ENCODE measurements at places on chromosomes 16 and 17.

GRCh38 chr16:58329135-58329534, 34.3 kb upstream of the PRSS54 start:
- DNase-seq: no peak

DNA sequence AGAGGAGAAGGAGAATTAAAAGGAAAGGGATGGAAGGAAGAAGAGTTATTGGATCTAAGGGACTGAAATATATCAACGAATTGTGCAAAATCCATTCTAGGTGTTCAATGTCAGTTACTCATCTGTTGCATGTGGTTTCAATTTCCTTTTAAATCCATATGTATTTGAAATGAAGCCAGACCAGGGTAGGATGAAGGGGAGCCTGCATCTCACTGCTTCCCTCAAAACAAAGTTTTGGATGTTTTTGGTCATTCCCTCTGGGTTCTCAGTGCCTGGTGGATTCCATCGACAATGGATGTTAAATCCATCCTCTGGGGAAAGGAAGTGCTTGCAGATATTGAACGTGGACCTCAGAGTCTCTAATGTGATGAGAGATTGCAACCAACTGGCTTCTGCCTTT, 103.5 kb upstream of the XYLT1 start:
- no peak for DNase-seq

DNA sequence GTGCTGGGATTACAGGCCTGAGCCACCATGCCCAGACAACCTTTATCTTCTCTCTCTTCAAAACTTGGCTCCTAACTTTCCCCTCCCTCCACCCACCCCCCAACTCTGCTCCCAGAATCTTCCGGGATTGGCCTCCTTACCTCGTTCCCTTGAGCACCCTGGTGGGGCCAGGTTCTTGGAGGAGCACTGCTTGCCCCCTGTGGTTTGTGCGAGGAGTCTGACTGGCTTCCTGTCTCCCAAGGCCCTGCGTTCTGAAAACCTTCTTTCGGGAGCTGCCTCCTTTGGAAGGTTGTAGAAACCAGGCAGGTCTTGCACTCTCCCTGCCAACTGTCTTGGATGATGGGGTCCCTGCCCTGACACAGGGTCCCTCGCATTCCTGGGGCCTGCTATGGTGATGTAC, 19.8 kb downstream of the PLXDC1 start:
- DNase-seq: no peak

DNA sequence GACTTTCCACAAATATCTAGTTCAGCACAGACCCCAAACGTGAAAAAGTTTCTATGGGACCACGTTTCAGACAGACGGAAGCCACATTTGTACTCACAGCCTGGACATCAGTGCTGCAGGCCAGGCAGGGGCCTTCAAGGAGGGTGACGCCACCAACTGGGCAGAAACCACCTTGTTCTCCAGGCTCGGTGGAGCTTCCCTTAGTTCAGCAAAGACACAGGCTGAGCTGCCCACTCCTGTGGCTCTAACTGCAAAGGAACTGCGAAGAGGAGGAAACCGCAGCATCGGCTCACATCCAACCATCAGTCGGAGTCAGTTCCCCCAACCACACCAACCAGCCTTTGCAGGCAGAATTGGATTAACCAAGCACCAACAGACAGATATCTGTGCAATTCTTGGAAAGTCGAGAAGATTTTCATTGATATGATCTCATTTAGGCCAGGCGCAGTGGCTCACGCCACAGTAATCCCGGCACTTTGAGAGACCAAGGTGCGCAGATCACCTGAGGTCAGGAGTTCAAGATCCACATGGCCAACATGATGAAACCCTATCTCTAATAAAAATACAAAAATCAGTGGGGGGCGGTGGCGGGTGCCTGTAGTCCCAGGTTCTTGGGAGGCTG, 73.3 kb upstream of the CNEP1R1 start:
- DNase-seq: no peak

DNA sequence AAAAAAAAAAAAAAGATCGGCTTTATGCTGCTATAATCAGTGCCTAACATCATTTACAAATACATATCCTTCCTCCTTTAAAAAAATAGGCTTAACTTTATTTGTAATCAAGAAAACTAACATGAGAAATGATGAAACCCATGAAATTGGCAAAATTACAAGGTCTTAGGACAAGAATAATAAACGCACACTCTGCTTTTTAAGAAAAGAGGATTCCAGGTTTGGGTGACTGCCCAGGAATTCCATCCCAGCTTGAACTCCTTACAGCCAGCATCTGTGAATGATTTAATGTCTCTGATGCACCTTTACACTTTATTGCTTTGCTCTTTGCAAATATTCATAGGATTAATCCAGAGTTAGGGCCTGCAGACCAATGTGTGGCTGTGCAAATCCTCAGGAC, 196.0 kb downstream of the CBLN1 start:
- peak; percentile 22 for DNase-seq

- no peak for DNase-seq
Measured at GRCh38 chr17:82345151-82345976, 11.8 kb upstream of the SECTM1 start.

DNA sequence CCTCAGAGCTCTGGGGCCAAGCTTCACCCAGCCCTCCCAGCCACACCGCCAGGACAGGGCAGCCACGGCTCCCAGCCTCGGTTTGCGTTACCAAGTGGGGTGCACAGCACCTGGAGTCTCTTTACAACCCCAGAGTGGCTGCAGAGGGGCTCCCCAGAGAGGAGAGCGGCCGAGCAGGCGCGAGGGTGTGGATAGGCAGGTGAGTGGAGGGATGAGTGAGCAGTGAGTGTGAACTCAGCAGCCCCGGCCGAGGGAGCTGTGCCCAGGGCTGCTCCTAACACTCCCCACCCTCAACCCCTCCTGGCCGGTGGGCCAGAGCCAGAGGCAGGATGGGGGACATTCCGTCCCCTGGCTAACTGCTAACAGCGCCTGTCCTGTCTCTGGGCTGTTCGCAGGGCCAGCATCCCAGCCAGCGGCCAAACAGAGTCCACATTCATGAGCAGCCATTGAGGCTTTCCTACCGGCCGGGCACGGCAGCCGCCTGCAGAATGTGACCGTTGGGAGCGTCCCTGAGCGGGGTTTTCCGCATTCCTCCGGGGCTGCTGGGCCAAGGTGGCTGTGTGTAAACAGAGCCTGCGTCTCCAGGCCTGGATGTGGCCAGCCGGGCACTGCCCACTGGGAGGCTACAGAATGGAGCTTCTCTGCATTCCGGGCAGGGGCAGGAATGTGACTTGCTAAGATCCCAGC, 5.3 kb downstream of the ZNF469 start:
- DNase-seq: no peak

- DNase-seq: peak; percentile 69
Measured at GRCh38 chr16:24685539-24686432, 43.7 kb upstream of the TNRC6A start.

DNA sequence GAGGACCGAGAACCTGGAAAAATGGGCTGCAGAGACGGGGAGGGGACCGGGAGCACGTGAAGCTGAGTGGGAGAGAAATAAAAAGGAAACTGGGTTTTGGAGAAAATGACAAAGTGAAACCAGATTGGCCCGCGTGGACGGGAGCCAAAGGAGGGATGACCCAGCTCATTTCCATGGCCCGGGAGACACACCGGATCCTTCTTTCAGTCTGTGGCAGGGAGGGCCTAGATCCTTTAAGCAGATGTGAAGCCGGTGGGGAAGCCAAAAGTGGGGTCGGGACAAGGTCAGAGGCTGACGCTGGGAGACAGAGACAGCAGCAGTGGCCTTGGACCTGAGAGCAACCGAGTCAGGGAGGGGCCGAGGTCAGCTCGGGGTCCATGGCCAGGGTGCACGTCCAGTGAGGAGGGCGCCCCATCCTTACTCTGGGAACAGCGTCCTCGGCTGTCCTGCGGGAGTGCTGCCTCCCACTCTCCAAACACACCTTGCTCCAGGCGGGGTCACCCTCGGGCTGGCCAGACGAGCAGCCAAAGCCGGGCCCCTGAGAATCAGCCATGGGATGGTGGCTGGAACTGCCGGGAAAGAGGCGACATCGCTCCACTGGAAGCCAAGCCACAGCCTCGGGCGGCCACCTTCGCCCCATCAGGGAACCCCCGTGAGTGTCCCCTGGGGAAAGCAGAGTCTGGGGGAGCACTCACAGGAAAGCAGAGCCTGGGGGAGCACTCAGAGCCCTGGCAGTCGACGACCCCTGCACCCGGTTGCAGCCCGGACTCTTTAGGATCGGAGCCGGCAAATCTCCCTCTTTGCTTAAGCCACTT, 17.3 kb downstream of the CA5A start:
- no peak for DNase-seq

DNA sequence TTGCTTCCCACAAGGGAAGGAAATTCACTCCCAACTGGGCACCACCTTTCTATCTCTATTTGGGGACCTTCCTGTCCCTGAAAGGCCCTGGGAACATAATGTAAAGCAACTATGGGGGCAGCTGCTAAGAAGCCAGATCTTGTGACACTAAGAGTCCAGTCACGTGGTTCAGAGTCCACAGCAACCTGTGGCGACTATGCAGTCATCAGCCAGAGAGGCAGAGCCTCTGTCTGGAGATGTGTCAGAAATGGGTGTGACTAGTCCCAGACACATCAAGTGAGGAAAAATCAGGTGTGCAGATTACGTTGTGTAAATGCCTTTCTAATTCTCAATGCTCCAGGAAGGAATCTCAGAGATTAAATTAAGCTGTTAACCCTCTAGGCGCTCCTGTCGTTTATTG, 26.6 kb upstream of the SKAP1 start:
- DNase-seq: no peak

GRCh38 chr17:8835631-8836364, 31.7 kb downstream of the PIK3R6 start:
- no peak for DNase-seq

DNA sequence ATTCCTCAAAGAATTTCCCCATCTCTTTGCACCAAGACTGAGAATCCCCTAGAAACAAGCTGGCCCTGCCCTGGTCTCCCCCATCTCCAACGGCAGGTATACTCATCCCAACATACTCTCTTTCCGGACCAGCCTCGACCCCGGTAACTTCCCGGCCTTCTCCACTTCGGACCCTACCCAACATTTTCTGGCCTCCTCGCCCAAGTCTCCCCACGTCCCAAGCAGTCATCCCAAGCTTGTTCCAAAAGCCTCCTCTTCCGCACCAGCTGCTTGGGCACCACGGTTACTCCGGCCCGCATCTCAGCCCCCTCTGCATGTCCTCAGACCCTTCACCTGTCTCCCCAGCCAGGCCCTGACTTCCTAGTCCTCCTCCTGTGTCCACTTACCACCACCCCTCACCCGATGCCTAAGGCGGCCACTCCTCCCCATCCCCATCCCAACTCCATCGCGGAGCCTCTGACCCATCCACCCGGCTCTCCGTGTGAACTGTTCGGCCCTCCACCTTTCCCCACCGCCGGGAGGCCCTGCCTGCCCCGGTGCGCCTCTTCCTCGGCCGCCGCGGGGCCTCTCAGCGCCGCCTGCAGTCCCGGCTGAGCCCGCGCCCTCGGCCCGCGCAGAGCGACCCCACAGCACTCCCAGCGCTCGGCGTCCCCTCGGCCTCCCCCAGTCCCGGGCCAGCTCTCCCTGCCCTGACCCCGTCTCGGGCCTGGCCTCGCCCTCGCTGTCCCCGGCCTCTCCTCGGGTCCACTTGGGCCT, 994 bp downstream of the PITPNA start:
- no peak for DNase-seq

- DNase-seq: no peak
Measured at GRCh38 chr17:61040666-61041065, 359.0 kb upstream of the TBX2 start.

DNA sequence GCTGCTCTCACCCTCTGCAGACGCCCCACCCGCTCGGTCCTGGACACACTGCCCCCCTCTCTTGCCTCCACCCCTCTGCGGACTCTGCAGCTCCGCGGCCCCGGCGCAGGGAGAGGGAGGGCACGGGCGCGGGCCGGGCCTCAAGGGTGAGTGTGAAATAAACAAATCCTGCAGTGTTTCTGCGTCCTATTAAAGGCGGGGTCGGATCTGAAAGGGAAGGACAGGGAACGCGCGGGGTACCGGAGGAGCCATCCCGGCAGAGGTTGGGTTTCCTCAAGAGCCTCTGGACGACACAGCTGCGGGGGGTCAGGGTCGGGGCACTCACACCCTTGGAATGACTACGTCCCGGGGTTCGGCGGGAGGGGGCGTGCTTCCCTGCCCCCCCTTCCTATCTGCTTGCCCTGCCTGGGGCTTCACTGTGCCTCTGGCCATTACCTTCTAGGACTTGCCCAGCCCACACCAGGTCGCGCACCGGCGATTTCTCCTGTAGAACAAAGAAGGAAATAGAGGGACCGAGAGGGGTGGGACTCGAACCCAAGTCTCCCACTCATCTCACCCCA, 466 bp upstream of the HSF4 start:
- no peak for DNase-seq

DNA sequence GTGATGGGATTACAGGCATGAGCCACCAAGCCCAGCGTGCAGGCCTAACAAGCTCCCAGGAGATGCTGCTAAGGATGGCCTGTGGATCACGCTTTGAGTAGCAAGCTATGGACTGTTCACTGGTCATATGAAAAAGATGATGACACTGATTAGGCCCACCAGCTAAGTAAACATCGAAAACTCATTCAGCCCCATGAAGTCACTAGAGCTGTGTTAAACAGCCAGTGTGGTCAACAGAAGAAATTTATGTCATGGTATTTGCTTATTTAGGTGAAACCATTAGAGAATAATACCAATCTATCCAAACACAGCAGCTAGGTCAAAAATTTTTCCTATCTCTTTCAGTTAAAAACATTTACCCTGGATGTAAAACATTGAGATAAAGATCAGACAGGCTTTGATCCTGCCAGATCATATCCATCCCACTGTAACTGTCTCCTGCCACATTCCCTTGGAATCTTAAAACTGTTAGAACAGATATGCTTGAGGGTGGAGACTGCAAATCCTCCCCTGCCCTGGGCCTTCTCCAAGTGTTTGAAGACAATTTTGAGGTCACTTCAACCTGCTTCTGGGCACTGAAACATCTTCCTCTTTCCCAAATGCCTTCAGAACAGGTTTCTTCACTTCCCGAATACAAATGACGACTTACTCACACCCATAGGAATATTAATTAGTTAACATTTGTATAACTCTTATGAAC, 30.9 kb downstream of the HOXB1 start:
- no peak for DNase-seq

- no peak for DNase-seq
Measured at GRCh38 chr17:78818152-78818846, 22.3 kb downstream of the USP36 start.

DNA sequence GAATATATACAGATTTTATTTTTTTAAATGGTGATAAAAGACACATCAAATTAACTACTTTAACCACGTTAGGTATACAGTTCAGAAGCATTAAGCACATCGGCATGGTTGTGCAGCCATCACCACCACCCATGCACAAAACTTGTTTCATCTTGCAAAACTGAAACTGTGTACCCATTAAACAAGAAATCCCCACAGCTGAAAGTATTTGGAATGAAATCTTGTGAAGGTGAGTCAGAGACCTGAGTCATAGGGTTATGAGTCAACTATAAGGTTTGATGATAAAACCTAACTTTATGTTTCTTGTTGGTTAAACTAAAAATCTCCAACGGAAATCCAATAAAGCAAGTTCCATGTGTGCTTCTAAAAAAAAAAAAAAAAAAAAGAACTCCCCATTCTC, 561.6 kb upstream of the PSMD7 start:
- DNase-seq: peak; percentile 57

DNA sequence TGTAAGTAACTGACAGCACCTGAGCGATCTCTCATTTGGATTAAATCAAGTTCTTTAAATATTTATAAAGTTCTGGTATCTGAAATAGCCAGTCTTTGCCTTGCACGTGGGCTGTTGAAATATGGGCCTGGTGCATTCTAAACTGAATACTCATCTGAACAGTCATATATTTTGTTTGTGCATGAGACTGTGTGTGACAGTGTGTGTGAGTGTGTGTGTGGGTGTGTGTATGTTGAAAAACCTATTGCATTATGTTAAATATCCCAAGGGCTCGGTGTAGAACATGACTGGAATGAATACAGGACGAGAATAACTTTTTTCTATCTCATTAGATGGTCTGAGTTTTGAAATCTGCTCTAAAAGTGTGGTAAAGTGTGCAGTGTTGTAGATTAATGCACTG, 82.4 kb upstream of the TOX3 start:
- DNase-seq: no peak

Measured in HFF-Myc (cell line).